Ecto neural progenitor cell (in vitro differentiated cells): ENCODE measurements at places on chromosomes 16 and 17.
A peak's percentile ranks its signal among the peaks of the same experiment; 100 is the strongest.

- DNase-seq: no peak
Observed at GRCh38 chr16:7330709-7331108, 1.9 kb upstream of the RBFOX1 start.

DNA sequence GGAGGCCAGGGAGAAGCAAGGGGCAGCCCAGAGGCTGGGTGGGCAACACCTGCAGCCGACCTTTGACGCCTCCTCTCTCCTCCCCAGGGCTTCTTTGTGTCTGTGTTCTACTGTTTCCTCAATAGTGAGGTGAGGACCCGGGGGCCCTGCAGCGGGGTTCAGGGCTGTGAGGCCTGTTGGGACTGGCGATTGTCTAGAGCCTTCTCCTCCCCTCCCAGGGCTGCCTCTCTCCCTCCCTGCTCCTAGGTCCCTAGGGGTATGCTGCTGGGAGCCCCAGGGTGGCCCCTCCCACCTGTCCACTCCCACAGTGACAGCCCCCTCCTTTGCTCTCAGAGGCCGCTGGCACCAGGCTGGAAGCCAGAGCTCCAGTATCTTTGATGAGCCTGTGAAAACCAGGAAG, 10.8 kb upstream of the SPPL2C start:
- no peak for DNase-seq

DNA sequence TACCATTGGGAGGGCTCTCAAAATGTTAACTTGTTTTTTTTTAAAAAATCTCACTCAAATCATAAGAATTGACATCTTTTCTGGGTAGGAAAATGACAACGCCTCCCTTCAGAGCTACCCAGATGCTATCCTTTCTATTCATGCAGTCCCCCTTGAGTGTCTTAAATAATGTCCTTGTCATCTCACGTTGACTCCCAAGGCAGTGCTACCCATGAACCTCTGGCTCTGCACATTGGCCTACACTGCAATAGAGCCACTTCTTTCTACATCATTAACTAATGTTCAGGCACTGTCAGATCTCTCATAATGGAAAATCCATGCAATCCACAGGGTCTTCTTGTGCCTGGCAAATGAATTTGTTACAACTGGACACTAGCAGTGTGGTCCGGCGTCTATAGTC, 569.8 kb upstream of the ZFHX3 start:
- no peak for DNase-seq

GRCh38 chr16:62253966-62254365, 217.7 kb upstream of the CDH8 start:
- no peak for DNase-seq

GRCh38 chr17:59151006-59151405, 4.0 kb downstream of the SKA2 start:
- no peak for DNase-seq

GRCh38 chr16:89320782-89321501, 103.4 kb downstream of the ZNF778 start:
- DNase-seq: peak; percentile 63

- DNase-seq: no peak
Observed at GRCh38 chr17:77445760-77446532, 305.2 kb downstream of the SEC14L1 start.

- peak; percentile 73 for DNase-seq
Observed at GRCh38 chr16:88650749-88651275, at the start of gene CYBA. Gene CYBA, minus strand, starts transcription at chr16:88651053. Its CDS starts 40 bp downstream, at chr16:88651013.

GRCh38 chr16:66050991-66051390, 315.5 kb upstream of the CDH5 start:
- DNase-seq: peak; percentile 15

DNA sequence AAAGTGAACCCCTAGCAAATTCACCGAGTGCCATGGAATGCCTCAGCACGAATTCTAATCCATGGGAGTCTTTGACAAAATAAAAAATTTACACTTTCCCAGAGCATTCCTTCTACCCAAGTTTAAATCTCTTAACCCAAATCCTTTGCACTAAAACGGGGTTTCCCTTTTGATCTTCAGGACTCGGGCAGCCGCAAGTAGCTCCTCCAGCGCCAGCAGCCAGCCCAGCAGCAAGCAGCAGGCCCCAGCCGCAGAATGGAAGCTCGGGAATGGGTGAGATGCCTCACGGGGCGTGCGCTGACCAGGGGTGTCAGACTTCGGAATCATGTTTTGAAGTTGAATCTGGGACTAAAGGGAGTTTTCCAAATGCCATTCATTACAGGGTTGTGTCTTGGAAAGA, 42.4 kb downstream of the RPA1 start:
- DNase-seq: no peak

GRCh38 chr16:67298277-67298676, 18.9 kb downstream of the PLEKHG4 start:
- no peak for DNase-seq

- no peak for DNase-seq
Observed at GRCh38 chr16:26709175-26709574, 357.6 kb upstream of the C16orf82 start.

DNA sequence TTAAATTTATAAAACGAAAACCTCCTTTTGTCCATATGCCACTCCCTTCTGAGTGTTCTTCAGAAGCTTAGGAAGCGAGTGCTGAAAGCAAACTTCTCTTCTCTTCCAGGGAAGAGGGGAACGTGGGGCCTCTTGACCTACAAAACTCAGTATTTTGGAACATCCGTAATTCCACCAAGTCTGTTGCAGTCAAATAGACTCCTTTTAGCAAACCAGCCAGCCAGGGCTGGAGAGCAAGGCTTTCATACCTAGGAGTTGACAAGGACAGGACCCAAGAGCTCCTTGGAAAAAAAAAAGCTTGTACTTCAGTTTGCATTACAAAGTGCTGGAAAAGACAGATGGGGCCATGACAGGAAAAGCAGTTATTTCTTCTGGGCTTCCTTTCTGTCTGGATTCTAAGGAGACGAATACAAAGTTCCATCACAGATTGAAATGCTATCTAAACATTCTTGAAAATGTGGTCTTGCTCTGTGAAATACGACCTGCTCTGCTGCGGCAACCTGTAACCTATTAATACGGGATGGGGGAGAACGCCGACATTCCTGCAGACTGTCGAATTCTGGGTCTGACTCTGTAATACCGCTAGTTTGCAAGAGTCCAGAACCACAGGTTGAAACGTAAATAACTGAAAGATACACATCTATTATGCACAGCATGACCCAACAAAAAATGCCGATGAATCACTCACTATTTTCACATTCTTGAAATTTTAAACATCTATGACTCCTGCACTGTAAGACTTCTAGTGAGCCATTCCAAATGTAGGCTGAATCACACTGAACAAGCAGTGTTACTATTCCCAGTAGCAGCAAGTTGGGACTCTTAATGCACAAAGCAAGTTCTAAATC, 20.6 kb downstream of the VPS53 start:
- no peak for DNase-seq

DNA sequence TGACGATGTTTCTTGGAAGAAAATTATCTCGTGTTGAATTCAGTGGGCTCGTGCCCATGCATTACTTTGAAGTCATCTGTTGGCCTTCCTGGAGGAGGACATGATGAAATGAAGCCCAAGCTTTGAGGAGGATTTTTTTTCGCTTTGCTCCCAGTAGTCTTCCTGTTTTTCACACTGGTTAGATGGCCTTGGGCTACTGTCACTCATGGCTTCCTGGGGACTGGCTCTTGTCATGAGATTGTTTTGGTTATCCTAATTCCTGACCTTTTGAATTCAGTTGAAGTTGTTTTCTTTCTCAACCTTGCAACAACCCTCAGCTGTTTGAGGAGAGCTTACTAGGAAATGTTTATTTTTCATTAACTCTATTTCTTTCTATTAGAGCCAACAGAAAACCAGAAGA, 430.7 kb downstream of the HS3ST3B1 start:
- DNase-seq: no peak

GRCh38 chr16:57091975-57092785, at the start of gene CPNE2:
Gene CPNE2, plus strand, starts transcription at chr16:57092583. Its CDS starts 18,160 bp downstream, at chr16:57110743.
- DNase-seq: peak; percentile 78

- DNase-seq: no peak
Observed at GRCh38 chr16:58155839-58156238, 26.7 kb upstream of the CFAP20 start.

- no peak for DNase-seq
Observed at GRCh38 chr17:83084621-83085056, 5.2 kb downstream of the METRNL start.

DNA sequence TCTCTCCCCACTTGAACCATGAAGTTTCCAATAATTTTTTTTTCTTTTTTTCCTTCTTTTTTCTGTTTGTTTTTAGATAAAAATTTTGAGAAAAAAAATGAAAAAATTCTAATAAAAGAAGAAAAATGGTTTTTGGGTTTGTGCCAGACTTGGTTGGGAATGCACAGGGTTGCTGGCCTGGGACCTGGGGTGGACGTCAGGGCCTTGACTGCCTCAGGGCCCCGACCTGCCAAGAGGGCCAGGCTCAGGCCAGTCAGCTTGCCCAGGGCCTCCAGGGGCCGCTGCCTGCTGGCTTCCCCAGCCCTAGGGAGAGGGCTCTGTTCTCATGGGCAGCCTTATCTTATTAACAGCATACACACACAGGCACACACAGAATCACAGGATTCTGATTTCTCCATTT, 6.5 kb downstream of the TBX6 start:
- no peak for DNase-seq

- DNase-seq: no peak
Observed at GRCh38 chr16:27526180-27526579, 23.5 kb downstream of the GTF3C1 start.

DNA sequence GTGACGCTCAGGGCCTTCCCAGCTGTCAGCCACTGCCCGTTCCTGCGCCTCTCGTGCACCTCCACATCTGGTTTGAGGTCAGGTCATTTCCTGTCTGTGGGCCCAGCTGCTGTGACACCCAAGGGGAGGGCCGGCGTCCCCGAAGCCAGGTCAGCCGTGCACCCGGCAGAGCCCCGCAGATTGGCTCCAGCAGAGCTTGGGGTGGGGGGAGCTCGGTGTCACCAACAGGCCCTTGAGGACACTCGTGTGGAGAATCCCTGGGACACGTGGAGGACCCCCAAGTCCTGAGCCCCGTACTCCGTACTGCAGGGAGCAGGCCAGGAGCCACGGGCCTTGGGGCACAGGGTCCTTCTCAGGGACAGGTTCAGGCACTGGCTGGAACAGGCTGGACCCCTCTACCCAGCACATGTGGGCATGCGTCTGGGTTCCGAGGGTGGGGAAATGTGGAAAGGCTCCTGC, 4.8 kb downstream of the SPATA2L start:
- no peak for DNase-seq

DNA sequence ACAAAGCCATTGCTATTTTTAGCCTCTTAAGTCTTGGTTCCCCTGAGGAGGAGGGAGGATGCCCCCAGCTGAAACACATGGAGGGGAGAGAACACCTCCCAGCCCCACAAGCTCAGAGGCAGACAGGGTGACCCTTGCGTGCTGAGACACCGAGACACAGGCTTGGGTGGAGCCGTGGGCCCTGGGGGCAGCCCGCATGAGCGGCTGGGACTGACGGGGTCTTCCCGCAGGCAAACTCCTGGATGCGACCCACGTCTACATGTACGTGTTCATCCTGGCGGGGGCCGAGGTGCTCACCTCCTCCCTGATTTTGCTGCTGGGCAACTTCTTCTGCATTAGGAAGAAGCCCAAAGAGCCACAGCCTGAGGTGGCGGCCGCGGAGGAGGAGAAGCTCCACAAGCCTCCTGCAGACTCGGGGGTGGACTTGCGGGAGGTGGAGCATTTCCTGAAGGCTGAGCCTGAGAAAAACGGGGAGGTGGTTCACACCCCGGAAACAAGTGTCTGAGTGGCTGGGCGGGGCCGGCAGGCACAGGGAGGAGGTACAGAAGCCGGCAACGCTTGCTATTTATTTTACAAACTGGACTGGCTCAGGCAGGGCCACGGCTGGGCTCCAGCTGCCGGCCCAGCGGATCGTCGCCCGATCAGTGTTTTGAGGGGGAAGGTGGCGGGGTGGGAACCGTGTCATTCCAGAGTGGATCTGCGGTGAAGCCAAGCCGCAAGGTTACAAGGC, 9.8 kb downstream of the SLC16A3 start:
- DNase-seq: no peak

DNA sequence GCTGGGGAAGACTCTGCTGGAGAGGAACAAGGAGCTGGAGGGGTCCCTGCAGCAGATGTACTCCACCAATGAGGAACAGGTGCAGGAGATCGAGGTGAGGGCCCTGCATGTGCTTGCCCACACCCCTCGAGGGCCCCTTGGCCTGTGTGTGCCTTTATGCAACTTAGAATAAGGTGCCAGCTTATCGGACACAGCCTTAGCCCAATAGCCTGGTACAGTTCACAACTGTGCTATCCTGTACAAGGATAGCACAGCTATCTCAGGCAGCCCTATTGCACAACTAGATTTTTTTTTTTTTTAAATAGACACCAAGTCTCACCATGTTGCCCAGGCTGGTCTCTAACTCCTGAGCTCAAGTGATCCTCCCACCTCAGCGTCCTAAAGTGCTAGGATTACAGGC, 12.1 kb downstream of the CDR2L start:
- no peak for DNase-seq

DNA sequence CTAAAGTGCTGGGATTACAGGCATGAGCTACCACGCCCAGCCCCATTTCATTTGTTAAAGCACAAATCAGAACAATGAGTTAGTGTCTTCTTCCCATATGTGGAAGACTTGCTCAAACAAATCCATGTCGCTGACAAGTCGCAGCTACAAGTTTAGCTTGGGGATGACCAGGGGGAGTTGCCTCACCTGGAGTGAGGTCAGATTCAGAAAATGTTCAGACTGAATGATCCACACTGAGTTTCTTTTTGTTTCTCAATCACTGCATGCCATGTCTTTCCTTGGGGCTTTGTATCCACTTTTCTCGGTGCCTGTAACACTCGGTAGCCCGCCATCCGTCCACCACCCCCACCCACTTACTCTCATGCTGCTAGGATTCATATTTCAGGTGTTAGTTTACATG, 437.3 kb upstream of the DYNLRB2 start:
- DNase-seq: no peak

- DNase-seq: no peak
Observed at GRCh38 chr16:7517496-7517895, 184.9 kb downstream of the RBFOX1 start.

- no peak for DNase-seq
Observed at GRCh38 chr16:5448798-5449197, 351.2 kb upstream of the EEF2KMT start.

DNA sequence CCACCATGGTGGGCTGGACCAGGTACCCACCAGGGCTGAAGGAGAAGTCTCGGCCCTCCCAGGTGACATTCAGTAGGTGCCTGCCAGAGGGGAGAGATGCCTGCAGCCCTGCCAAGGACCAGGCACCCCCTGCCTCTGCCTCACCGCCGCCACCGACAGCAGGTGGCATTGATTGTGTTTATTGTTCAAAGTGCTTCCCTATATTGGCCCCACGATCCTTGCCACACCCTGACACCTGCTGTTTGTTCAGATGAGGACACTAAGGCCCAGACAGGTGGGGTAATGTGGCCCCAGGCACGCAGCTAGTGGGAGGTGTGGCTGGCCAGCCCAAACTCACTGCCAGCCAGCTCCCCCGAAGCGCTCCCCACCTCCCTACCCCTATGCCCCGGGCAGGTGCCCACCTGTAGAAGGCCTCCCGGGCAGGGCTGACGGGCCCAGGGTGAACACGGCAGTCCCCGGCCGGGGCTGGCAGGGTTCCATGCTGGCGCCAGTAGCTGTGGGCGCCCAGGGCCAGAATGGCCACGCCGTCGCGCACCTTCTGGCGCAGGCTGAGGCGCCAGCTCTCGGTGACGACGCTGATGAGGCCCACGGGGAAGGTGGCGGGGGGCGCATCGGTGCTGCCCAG, 8.0 kb downstream of the GRIN2C start:
- no peak for DNase-seq

GRCh38 chr16:9012848-9013507, 49.3 kb upstream of the USP7 start:
- DNase-seq: peak; percentile 81

GRCh38 chr16:54405478-54405877, 118.9 kb upstream of the IRX3 start:
- DNase-seq: no peak

- DNase-seq: no peak
Observed at GRCh38 chr16:57736419-57737351, 1.1 kb downstream of the KATNB1 start.
